Stromal cell of bone marrow (primary cell): ENCODE measurements at places on chromosomes 2 and 18.

- DNase-seq, result peak; percentile 63
Measured at GRCh38 chr2:69013142-69013839, at the start of gene ANTXR1. Gene ANTXR1 (plus strand): TSS chr2:69013179. CDS start chr2:69013500, 321 bp downstream.

GRCh38 chr2:240179186-240179815 is 38.8 kb upstream of the OTOS start:
- DNase-seq, result no peak

GRCh38 chr2:32363597-32363996 is 6.8 kb downstream of the BIRC6 start:
- no peak for DNase-seq

DNA sequence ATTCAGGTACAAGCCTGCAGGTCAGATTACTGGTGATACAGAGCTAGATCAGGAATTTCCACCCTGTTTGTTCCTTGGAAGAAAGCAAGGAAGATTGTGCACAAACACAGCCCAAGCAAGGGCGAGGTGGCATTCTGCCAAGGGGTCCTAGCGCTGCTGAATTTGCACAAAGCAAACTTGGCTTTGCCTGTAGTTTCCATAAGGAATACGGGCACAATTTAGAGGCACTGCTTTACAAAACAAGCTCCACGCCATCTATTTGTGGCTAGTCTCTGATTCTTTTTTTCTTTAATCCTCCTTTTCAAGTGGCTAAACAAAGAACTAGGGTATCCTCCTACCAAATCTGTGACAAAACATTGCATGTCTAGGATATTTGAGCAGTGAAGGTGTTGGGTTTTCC is 195.5 kb upstream of the ACVR2A start:
- no peak for DNase-seq

- no peak for DNase-seq
Measured at GRCh38 chr18:40088130-40088529, 1866.9 kb upstream of the PIK3C3 start.

GRCh38 chr18:76928179-76928868 is 106.0 kb downstream of the ZNF236 start:
- DNase-seq, result no peak

DNA sequence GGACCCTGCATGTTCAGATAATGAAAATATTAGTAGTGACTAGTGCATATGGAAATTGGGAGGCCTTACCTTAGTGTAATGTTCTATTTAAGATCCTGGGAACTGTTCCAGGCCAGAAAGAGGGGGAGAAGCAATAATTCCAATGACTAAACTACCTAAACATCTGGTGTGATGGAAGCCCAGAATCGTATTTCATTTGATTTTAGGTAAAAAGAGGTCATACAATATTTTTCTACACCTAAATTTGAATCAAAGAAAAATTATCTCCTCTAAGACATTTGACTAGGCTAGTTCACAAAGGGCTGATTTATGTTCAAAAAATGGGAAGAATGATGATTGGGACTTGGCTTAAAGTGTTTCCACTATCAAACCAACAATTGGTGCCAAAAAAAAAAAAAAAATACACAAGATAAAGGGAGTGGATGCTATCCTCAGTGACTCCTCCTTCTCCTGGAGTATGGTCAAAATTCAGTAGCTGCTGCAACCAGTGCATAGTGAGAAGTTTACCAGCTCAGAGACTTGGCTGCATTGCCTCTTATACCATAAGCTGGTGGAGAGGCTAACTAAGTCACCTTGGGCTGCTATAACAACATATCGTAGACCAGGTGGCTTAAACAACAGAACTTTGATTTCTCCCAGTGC is 1038.3 kb upstream of the ACVR2A start:
- peak; percentile 5 for DNase-seq

DNA sequence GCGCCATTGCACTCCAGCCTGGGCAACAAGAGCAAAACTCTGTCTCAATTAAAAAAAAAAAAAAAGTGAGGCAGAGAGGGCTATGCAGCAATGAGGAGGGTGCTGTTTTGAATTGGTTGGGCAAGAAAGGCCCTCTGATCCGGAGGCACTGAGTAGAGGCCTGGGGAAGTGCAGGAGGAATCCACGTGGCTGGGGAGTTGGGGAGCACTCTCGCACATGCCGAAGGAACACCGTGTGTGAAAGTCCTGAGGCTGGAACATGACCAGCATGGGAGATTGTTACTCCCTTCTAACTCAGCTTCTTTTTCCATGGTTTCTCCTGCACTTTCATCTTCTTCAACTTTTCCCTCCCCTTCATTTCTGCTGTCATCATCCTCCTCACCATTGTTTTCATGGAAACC is 347.9 kb upstream of the HS6ST1 start:
- DNase-seq, result no peak

GRCh38 chr2:207935121-207935990 is 90.0 kb downstream of the PLEKHM3 start:
- DNase-seq, result no peak

GRCh38 chr18:28571929-28572328 is 395.0 kb upstream of the CDH2 start:
- DNase-seq, result no peak

DNA sequence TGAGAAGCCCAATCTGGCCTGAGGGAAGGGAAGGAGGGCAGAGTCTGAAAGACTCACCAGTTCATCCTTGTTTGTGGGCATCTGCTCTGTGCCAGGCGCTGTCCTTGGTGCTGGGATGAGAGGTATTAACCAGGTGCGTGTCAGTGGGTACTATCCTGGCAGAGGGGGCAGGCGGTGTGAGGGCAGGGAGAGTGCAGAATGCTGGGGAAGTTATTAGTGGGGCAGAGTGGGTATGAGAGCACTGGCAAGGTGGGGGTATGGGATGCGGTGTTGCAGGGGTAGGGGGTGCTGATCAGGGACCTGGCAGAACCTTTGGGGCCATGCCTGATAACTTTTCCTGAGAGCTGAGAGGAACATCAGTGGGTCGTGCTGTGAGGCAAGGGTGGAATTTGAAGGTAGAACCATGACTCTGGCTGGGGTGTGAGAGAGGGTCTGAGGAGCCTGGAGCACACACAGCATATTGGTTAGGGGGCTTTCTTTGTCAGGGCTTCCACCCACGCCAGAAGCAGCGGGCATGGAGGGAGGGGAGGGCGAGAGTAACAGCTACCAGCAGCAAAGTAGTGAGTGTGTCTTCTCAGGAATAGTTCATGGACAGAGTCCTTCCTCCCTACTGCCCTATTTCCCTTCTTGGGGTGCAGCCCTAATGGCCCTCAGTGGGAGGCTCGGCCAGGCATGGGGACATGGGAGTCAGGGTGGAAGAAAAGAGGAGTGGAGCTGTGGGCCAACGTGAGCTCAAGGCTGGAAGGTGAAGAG is 290.7 kb downstream of the CYP26B1 start:
- no peak for DNase-seq

GRCh38 chr18:3251249-3251962 is 3.8 kb downstream of the MYL12A start:
- DNase-seq, result no peak

DNA sequence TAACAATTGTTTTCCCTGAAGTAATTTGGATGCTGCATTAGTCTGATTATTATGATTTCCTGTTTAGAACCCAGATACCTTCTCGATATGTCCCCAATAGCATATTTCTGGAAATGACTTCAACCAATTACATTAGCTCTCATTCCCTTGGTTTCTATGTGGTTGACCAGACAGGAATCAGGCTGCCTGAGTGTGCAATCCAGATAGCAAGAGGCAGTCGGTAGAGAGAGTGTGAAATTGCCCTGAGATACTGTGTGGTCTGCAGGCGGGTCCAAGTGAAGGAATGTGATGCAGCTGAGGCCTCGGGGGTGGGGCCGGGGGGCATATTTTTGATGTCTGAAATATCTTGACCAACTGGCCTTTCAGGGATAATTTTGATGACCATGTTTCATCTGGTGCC is 143.9 kb upstream of the ITGA6 start:
- DNase-seq, result no peak

DNA sequence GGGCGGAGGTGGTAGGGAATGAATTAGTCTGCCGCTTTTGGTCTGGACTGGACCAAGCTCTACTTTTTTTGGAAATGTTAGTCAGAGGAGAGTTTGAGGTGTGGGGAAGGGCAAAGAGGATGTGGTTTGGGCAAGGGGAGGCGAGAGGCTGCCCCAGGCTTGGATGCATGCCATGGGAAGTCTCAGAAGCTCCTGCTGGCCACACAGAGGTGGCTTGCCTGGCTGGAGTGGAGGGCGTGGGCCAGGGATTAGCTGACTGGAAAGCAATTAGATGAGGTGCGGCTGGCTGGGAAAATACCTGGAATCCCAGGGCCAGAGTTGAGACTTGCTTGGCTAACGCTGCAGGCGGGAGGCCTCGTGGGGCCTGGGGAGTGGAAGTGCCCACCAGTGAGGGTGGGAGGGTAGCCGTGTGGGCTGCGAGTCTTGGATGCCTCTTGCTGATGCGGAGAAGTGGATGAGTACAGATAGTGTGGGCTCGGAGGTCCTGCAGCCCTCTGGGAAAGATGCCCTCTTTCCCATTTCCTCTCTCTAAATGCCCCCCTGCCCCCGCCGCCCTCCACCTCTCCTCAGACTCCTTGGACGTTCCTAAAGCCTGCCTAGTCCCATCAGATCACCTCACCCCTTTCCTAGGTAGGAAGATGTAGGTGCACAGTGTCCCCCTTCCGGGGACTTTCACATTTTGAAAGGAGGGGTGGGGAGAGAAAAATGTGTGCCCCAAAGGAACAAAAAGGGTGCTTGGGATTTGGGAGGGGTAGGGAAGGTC is 117.6 kb downstream of the SMAD7 start:
- peak; percentile 72 for DNase-seq

DNA sequence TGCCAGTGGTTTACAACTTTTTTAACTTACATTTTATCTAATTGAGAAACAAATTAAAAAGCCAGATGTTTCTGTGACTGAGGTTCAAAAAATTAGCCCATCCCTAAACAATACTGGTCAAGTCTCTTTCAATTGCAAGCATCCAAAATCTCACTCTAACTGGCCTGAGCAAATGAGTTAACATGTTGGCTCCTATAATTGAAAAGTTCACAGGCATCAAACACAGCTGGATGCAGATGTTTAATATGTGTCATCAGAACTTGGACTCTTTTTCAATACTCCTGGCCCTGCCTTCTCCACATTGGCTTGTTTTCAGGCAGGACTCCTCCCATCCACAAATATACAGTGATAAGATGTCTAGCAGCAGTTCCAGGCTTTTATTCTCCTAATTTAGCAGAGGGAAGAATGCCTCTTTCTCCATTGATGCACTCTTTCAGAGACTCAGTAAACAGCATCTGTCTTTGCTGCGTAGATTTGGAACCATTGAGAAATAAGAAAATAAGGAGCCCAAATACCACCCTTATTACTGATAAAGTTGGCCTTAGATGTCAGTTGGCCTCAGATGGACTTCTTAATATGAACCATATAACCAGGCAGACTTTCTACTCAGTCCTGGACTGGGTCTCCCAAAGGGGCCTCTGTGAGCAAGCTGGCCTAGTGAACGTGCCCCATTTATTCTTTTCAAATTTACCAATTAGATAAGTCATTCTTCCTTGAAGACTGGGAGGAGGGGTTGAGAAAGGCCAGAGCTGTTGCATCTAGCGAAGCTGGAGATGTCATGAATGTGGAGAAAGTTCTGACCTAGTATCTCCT is 30.4 kb upstream of the FN1 start:
- DNase-seq, result no peak

GRCh38 chr2:86344404-86344803 is 7.0 kb upstream of the REEP1 start:
- no peak for DNase-seq

DNA sequence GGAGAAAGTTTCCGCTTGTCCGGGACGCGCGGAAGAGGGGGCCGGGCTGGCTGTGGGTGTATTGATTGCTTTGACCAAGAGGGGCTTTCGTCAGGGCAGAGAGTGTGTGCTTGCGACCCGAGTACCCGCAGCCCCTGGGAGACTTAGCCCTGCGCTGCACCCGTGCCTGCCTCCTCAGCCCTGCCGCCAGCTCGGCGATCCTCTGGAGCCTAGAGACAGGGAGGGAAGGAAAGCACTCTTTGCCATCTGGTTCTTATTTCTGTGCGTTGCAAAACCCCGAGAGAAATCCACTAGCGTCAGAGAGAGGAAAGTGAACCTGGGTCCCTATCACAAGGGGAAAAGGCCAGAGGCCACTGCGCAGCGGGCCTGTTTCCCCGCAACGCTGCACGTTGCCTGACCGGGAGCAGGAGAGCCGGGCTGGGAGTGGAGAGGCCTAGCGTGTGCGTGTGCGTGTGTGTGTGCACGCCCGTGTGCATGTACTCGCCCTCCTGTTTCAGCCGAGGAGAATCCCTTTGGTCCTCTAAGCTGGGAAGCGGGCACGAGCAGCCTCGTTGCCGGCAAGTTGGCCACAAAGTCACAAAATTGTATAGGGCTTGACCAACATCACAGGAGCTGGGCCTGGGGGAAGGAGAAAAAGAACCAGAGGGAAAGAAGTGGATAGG is 1.7 kb downstream of the SIX3 start:
- no peak for DNase-seq

DNA sequence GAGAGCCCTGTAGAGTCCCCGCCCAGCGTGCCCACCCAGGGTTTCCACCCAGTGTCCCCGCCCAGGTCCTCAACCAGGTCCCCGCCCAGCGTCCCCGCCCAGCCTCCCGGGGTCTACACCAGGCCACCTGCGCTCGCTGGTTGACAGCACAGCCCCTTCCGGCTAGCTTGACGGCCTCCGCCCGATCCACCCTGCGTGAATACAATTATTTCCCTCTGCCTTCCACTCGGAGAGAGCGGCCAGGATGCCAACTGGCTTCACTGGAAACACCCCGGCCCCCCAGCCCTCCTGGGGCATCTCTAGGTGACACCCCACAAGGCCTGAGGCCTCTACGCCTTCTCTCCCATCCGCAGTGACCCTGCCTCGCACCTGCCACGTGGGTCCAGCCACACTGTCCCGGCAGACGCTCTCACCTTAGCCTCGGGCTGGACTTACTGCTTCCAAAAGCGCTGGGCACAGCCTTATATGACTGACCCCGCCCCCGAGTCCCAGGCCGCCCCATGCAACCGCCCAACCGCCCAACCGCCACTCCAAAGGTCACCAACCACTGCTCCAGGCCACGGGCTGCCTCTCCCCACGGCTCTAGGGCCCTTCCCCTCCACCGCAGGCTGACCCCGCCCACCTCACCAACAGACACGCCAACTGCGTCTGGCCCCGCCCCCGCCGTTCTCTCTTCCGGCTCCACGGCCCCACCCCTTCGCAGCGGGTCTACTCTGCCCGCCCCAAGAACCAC is 188.1 kb downstream of the LAMA1 start:
- DNase-seq, result no peak

DNA sequence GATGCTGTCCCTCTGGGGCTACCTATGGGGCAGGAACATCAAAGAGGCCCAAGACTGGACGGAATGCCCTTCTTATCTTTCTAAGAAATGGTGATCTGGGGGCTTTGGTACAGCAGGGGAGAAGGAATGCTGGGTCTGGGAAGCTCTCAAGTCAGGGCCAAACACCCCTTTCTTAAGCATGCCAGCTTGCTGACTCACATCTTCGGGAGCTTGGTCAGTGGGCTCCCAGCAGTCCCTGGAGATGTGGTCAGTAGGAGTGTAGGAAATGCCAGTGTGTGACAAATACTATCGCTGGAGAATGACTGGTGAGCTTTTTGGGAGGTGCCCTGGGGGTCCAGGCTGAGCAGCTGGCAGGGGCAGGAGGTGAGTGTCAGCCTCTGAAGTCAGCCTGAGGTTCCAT is 105.0 kb upstream of the CDC42EP3 start:
- DNase-seq, result peak; percentile 70

- no peak for DNase-seq
Measured at GRCh38 chr2:118812552-118812951, 34.9 kb downstream of the EN1 start.
